ENCODE measurements at places on chromosomes 5 and 9.

DNA sequence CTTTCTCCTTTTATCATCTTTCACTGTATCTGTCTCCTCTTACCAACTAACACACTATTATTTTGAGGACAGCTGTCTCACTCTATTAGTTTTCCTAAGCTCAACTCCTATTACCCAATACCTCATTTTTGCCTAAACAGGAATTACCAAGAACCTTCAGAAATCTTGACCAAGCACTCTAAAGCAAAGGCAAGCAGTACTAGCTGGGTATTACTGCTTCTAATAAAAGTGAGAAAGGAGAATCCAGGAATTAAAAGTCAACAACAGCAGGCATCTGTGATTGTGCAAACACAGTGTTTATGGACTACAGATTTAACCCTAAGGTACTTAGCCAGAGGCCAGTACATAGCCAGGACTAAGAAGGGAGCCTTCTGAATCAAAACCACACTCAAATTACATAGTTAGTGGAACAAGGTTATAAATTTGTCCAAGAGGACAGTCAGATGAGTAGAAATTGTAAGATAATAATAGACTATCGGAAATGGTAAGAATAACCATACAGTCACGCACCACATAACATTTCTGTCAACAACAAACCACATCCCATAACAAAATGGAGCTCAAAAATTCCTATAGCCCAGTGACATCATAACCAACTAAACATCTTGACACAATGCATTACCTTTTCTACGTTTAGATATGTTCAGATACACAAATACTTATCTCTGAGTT lies 8.3 kb downstream of the RFX3 start:
- no peak for DNase-seq

GRCh38 chr9:120545701-120546550 lies 34.0 kb downstream of the CDK5RAP2 start:
- DNase-seq, result no peak

- DNase-seq, result no peak
These were observed 4.3 kb downstream of the CAAP1 start for GRCh38 chr9:26888271-26888670.

DNA sequence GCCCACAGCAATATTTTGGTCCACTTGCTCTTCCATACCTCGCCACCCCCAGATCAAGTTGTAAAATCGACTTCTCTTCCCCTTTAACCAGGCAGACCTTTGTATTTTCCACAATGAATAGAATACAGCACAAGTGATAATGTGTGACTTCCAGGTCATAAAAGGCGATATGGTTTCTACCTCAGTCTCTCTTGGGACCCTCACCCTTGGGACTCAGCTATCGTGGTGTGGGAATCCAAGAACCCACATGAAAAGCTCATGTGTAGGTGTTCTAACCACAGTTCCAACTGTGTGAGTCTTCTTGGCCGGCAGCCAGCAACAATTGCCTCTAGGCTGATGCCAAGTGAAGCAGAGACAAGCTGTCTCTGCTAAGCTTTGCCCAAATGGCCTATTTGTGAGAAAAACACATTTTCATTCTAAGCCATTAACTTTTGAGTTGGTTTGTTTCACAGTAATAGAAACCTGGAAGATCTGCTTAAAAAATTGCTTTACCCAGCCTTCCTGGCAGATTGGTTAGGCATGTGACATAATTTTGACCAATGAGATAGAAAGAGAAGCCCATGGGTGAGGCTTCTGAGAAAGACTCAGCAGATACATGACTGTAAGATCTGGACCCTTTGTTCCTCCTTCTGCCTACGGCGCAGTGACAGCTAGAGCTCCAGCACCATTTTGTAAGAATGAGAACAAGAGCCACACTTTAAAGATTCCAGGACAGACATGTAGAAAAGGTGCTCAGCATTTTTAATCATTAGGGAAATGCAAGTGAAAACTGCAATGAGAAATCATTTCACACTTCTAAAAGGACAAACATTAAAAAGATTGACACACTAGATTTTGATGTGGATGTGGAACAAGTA lies 18.3 kb upstream of the MLLT3 start:
- peak; percentile 54 for DNase-seq

GRCh38 chr9:75950998-75951397 lies 60.5 kb downstream of the PCSK5 start:
- DNase-seq, result no peak

GRCh38 chr9:127185181-127185580 lies 62.7 kb upstream of the ANGPTL2 start:
- DNase-seq, result no peak

GRCh38 chr5:80008995-80009765 lies 18.1 kb upstream of the MTX3 start:
- no peak for DNase-seq

GRCh38 chr9:126326228-126327005 lies at the start of gene MVB12B:
MVB12B (plus strand) TSS chr9:126326829; CDS start chr9:126326930, 101 bp downstream.
- DNase-seq, result peak; percentile 85

DNA sequence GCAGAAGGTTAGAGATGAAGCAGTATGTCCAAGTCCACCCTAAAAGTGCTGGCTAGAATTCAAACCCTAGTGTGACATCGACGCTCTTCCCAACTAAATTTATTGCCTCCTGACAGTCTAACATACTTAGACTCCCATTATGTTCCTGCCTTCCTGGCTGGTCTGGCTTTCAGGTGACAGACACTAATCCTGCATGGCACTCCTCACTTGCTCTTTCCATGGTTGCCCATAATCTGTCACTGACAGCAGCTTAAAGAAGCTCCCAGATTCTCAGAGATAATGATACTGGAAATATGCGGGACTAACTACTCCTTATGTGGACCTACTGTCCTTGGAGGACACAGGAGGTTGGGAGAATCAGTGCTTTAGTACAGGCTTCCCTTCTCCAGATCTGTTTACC lies 41.7 kb upstream of the HTR1A start:
- no peak for DNase-seq

GRCh38 chr9:105879181-105879580 lies 184.8 kb downstream of the TMEM38B start:
- no peak for DNase-seq

DNA sequence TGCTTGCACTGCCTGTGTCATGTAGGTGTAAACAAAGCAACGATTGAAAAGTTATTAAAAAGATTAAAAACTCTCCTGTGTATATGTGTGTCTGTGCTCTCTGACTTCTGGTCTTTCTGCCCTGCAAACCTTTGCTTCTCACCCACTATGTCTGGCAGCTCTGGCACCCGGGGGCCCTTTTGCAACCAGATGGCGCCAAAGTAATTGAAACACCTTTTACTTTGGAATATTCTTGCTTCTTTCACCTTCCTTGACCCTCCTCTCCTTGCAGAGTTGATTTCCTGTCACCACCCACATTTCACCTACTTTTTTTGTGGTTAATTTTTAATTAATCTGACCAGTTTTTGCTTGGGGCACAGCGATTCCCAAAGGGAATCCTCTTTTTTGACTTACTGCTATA lies 275.5 kb downstream of the ARHGEF28 start:
- no peak for DNase-seq

GRCh38 chr5:56685503-56686217 lies 129.7 kb upstream of the MAP3K1 start:
- DNase-seq, result no peak

DNA sequence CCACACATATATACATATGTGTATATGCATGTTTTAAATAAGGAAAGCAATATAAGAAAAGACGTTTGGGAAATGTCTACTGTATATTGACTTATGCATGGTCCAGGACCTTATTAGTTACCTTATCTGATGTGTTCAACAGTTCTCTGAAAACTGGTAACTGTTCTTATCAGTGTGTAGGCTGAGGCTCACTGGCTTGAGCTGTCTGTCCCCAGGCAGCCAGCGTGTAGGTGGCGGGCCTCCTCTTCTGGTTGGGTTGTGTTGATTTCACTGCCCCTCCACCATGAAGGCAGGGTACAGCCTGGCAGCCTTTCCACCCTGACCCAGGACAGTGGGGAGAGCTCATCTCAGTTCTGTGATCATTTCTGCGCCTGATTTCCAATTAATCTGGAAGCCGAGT lies 38.7 kb upstream of the SEMA4D start:
- no peak for DNase-seq

DNA sequence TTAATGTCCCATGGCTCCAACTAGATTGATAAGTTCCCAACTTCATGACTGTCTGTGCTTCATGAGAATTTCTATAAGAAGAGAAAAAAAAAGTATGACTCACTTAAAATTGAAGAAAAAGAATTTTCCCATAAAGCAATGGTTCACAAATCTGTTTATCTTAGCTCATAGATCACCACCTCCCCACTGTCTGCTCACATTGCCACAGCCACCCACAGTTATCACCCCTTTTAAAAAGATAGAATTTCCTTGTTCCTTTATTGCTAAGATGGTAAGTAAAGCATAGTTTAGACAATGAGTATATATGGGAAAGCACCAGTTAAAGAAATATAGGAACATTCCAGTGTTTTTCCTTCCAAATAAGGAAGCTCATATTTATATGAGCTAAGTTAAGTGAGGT lies 67.1 kb downstream of the ALDH7A1 start:
- no peak for DNase-seq

All from GM20000 (cell line).